ENCODE measurements at places on chromosomes 2 and 18.
A peak's percentile ranks its signal among the peaks of the same experiment; 100 is the strongest.

DNA sequence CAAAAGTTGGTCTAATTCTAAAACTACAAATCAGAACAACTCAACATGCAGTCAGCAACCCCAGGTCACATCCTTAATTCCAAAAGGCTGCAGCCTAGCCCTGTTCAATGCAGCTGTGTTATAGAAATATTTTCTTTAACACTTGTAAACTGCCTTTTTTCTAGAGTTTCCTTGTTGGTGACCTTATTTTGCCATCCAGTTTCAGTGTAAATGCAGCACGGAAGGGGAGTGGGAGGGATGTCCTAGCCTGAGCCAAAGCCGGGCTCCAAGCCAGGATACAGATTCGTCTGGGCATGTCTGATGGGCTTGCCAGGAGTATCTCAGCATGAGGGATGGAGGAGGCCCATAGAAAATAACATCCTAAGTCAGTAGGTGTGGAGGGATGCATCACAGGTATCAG is 17.7 kb upstream of the SP3 start:
- DNase-seq = peak; percentile 88

DNA sequence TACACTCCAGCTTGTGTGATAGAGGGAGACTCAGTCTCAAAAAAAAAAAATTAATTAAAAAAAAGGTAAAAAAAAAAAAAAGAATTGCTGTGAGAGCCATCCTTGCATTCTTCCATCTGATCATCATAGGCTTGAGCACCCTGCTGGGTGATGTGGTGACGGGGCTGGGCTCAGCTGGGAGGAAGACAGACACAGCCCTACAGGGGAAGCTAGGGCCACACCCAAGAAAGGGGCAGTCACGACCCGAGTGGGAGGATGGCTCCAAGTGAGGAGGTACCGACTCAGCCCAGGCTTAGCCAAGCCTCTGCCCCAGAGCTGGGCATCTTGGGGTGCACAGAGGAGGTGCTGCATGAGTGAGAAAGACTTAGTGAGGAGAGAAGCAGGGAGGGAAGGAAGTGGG is 165.5 kb downstream of the SH3RF3 start:
- DNase-seq = no peak

- DNase-seq = no peak
Observed at GRCh38 chr18:23049698-23050373, 85.4 kb upstream of the CABLES1 start.

DNA sequence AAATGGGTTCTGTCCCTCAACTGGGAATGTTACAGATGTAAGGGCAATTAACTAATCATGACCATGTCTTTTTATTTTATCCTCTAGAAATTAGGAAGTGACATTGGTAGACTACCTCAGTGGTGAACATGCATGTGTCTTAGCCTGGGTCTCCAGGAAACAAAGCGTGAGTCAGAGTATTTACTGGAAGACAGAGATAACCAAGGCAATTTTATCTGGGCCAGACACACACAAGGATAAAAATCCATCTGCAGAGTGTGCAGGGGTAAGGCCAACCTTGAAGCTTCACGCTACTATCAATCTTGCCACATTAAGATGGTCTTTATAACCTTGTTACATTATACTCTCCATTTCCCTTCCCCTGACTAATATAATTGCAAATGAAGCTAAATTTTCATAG is 487.5 kb downstream of the SUCLG1 start:
- DNase-seq = no peak

DNA sequence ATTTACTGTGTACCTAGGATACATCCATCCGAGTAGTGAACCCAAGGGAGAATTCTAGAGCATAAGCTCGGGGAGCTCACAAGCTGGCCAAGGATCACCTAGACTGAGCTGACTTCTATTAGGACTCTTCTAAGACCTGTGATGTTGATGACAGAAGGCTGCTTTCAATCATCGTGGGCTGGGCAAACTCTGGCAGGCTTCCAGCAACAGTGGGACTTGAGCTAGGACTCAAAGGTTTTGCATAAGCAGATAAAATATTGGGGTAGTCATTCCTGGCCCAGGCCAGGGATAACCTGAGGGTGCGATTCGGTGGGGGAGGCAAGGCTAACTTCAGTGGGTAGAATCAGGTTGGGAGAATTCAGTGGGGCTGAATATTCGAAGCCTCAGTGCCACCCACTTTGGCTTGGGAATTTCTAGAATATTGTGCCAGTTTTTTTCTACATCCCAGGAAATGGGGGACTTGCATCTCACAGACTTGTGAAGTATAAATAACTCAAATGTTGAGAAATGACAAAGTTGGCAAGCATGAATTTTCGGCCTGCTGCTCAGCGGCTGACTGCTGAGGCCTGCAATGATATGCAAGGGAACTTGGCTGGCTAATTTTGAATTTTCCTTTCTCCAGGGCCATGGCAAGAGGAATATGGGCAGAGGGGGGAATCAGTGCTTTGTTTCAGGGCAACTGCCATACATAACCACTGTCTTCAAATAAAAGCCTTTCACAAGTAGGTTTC is 274.3 kb downstream of the PRKCE start:
- DNase-seq = peak; percentile 85

- peak; percentile 49 for DNase-seq
Observed at GRCh38 chr18:58177004-58177717, 133.1 kb downstream of the NEDD4L start.

DNA sequence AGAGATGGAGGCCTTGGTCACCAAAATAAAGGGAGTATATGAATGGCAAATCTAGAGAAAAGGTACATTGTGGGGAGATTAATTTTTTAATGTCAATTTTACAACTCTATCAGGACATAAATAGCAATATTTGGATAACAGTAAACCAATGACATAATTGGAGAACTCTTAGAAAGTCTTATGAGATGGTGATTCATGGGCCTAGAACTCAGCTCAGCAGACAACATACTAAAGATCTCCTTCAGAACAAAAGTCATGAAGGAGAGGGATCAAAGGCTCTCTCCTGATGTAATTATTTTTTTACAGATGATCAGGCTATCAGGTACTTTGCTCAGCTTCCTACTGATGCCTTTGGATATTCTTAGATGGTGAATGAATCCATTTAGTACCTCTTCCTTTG is 90.0 kb downstream of the CRACDL start:
- DNase-seq = no peak

GRCh38 chr2:30561349-30561748 is 114.3 kb downstream of the LCLAT1 start:
- DNase-seq = no peak

- no peak for DNase-seq
Observed at GRCh38 chr18:523561-523960, 23.1 kb upstream of the COLEC12 start.

- DNase-seq = no peak
Observed at GRCh38 chr2:71658771-71659170, 205.4 kb downstream of the DYSF start.

DNA sequence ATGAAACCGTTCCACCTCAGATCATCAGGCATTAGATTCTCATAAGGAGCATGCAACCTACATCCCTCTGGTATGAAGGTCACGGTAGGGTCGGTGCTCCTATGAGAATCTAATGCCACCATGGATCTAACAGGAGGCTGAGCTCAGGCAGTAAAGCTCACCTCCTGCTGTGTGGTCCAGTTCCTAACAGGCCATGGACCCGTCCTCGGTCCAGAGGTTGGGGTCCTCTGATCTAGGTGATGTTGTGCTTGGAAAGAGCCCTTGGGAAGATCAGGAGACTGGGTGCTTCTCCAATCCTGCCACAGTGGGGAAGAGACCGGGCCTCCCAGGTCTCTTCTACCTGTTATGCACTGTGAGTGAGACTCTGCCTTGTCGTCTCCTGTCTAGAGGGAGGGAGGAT is 104.6 kb downstream of the ACKR3 start:
- DNase-seq = no peak

DNA sequence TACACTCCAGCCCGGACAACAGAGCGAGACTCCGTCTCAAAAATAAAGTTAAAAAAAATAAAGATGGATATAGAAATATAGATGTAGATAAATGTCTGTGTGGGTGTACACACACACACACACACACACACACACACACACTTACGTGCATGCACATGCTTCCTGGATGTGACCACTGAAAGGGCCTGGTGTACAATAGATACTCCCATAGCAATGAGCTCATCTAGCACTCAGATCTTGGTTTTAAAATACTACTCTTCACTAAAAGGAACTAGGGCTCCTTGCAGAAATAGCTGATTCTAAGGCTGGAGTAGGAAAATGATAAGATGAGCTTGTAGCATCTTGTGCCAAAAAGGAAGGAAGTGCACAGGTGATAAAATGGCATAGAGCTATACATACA is 39.1 kb downstream of the ROCK2 start:
- DNase-seq = no peak

- DNase-seq = no peak
Observed at GRCh38 chr2:180505203-180505602, 475.2 kb upstream of the UBE2E3 start.

GRCh38 chr2:71940695-71941094 is 207.0 kb downstream of the CYP26B1 start:
- peak; percentile 7 for DNase-seq

GRCh38 chr2:30670453-30670852 is 136.8 kb downstream of the CAPN13 start:
- DNase-seq = no peak

DNA sequence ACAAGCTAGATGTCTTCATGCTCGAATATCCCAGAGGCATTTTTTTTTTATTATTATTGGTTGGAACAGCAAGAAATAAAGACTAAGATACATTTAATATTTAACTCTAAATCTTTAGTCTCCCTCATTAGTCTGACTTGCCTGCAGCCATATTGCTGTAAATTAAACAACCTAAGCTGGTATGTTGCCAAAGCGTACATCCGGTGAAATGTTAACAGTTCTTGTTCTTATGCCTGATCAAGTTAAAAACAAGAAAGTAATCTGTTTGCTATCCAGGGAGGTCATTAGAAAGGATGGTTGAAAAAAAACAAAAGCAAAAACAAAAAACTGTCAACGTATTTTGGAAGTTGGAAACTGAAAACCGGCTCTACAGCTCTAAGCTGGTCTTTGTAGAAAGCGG is 125.9 kb upstream of the NABP1 start:
- no peak for DNase-seq

DNA sequence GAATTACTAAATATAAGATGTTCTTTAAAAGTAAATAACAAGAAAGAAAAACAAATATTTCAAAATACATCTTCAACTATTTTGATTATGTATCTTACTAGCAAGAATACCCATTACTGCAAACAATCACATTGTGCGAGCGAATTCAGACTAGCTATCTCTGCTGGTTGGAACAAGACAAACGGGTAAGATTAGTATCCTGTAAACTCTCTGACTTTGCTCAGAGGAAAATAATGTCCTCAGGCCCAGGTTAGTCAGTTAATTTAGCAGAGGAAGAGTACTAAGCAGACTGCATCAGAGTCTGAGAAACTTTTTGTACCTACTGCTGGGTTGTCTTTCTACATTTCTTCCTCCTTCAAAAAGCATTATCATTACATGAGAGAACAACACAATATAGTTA is 50.4 kb upstream of the MCM6 start:
- DNase-seq = no peak

DNA sequence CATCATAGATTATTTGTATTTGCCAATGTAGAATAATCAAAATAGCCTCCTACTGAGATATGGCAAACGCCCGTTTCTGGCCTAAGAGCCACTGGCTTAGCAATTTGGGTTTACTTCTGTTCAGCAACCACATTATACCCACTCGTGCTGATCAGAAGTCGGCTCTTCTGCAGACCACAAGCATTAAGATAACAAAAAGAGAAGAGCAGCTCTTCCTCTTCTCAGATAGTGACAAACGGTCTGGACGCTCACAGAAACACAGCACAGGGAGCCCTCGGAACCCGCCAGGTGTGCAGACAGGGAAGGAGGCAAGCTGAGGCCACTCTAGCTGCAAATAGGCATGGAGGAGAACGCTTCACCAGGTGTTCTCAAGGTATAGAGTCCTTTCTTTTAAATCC is 164.0 kb downstream of the HDAC4 start:
- no peak for DNase-seq

- DNase-seq = no peak
Observed at GRCh38 chr18:45554389-45554737, 60.9 kb upstream of the SLC14A2 start.

GRCh38 chr2:216849987-216850386 is 9.9 kb downstream of the TNP1 start:
- DNase-seq = peak; percentile 6

GRCh38 chr2:229195346-229195947 is 75.6 kb downstream of the PID1 start:
- DNase-seq = no peak

- no peak for DNase-seq
Observed at GRCh38 chr2:134178138-134178877, 75.6 kb upstream of the MGAT5 start.

GRCh38 chr18:50099725-50100407 is 95.1 kb downstream of the MYO5B start:
- no peak for DNase-seq

DNA sequence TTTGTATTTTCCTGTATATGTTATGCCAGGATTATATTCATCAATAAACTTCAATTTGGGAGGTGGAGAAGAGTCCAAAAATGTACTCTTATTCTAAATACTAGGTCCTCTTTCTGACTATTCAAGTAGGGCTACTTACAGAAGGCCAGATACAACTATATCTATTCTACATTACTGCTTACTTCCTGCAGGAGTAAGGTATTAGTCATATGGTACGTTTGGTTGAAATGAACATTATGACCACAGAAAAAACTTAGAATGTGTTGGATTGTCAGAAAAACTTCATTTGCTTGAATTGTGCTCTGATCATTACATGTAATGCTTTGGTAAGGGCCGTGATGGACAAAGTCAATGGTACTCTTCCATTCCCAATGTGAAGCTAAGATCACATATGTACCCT is 35.0 kb downstream of the STAT4 start:
- DNase-seq = no peak
